ENCODE measurements at places on chromosomes 13 and 19.

DNA sequence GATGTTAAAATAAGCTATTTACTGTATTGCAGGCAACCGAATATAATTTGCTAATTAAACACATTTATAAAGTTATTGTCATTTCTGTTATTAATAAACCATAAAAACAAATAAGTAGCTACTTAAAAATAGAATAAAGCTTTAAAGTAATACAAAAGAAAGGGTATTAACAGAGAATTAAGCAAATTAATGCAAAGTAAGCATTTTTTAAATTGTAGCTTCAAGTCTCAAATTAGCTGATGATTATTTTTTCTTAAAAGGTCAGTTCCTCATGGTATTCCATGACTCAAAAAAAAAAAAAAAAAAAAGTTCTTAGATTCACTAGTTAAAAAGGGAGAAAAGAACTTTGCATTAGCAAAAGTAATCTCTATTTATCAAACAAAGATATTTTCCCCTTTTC lies 292.5 kb downstream of the SLITRK1 start:
- no peak for DNase-seq

GRCh38 chr19:39924389-39924788 lies 10.0 kb downstream of the FCGBP start:
- DNase-seq, result no peak

DNA sequence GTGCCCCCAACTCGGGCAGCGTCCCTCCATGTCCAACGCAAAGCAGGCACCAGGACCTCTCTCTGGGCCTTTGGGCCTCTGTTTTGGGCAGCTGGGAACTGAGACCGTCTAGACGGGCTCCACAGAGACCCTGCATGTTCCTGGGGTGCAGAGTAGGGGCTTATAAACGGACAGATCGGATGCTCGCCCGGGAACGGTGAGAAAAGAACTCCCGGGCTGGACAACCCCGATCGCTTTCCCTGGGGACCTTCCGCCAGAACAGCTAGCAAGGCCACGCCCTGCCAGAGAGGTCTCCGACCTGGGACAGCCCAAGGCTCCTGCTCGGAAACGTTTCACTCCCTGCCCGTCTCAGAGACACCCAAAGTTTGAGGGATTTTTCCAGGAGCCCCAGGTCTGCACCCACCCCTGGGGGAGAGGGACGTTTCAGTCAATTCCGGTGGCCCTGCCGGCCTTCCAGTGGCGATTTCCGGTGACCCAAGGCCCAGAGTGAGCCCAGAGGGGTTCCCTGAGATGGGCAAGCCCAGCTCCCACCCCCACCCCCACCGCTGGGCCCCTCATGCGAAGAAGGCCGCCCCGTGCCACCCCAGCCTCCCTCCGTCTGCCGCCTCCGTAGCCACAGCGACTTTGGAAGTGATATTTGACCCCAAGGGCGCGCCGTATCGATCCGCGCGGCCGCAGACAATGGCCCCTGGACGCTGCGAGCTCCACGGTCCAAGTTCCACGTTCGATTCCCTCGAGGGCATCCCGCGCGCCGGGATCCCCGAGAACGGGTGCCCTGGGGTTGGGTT lies 1.7 kb downstream of the NR2F6 start:
- no peak for DNase-seq

DNA sequence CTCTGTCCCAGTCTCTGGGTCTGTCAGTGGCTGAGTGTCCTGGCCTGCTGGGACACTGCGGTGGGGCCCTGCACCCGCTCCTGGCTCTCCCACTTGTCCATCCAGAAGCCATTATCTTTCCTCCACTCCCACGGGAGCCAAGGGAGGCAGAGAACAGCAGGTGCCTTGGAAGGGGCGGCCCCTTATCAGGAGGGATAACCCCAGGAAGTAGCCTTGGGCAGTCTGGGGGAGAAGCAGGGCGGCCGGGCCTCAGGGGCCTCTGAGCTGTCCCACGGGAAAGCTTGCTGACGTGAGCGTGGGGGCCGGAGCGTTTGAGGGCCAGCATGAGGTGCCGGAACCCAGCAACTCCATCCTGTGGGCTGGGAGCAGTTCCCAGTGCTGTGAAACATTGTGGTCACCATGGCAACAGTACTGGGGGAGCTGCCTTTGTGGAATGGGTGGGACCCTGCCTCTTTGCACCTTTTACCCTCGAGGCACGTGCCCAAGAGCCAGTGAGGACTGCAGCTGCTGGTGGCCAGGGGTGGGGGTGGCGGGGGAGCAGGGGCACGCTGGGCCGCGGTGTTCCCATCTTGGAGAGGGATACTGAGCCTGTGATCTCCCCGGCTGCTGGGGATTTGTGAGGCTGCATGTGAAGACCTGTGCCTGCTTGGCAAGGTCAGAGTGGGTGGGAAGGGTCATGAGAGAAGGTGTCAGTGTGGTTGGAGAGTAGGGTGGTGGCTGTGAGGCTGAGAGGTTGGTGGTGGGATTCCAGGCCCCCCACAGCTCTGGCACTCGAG lies 20.9 kb downstream of the KLHL26 start:
- DNase-seq, result no peak

- DNase-seq, result no peak
These were observed 107.2 kb downstream of the URI1 start for GRCh38 chr19:30049226-30049625.
